ENCODE measurements at places on chromosomes 7 and 10.

DNA sequence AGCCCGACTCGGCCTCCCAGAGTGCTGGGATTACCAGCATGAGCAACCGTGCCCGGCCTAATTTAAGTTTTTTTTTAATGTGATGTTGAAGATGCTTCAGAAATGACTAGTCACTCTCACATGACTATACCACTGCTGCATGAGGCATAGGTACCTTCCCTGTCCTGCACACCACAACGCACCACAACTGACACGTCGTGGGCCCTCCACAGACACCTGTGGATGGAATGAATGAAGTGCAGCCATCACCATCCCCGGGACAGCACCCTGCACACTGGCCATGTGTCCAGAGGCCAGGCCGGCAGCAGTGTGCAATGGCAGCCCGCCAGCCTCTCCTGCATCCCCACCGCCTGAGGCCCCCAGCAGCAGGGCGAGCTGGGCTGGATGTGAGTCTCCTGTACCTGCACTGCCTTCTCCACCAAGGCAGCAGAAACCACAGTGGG lies 55.1 kb downstream of the VOPP1 start:
- DNase-seq, result no peak

DNA sequence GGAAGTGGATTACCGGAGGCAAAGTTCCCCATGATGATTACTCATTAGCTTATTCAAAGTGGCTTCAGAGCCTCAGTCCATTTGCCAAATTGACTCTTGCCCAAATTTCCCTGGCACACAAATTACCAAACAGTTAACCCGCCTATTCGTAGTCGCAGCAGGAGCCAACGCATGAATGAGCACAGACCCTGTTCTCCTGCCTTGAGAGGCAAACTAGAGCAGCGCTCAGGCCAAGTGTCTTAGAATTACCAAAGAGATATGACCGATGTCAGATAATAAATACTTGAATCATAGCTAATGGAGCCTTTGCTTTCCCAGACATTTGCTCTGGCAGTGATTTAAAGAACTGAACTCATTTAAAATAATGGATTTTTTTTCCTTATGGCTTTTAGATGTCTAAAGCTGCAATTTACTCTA lies 64.9 kb downstream of the CTTNBP2 start:
- no peak for DNase-seq

- DNase-seq, result peak; percentile 88
Measured at GRCh38 chr10:12448729-12449391, 99.5 kb downstream of the CAMK1D start.

DNA sequence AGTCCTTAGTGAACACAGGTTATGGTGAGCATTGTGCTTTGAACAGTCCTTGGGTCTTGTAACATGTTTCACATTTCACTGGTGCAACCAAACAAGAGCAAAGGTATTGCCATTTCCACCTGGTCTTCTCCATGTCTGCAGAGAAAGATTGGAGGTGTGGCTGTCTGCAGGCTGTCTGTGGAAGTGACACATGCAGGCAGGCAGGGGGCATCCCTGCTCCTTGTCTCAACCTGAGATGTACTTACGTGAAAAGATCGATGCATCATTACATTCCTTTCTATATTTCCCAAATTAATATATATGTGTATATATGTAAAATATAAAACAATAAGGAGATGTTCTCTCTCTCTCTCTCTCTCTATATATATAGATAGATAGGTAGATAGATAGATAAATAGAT lies 54.3 kb downstream of the LRRC18 start:
- peak; percentile 37 for DNase-seq

DNA sequence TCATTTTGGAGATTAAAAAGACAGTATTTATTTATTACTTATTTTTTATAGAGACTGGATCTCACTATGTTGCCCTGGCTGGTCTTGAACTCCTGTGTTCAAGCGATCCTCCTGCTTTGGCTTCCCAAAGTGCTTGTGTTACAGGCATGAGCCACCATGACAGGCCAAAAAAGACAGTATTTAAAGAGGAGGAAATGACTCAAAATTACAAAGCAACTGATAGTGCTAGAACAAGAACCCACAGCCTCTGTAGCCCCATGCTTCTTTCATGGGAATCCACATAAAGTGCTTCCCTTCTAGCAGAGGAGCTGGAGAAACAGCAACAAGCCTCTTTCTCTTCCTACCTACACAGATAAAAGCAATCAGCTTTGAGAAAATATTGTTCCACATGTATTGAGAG lies 230.7 kb upstream of the PODXL start:
- DNase-seq, result no peak

DNA sequence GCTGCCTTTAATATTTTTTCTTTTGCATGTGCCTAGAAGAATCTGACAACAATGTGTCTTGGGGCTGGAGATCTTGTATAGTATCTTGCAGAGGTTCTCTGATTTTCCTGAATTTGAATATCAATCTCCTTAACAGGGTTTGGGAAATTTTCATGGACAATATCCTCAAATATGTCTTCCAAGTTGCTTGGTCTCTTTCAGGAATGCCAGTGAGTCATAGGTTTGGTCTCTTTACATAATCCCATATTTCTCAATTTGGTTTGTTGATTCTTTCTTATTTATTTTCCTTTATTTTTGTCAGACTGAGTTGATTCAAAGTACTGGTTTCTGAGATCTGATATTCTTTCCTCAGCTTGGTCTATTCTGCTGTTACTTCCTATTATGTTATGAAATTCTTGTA lies 208.7 kb upstream of the GLI3 start:
- DNase-seq, result no peak

DNA sequence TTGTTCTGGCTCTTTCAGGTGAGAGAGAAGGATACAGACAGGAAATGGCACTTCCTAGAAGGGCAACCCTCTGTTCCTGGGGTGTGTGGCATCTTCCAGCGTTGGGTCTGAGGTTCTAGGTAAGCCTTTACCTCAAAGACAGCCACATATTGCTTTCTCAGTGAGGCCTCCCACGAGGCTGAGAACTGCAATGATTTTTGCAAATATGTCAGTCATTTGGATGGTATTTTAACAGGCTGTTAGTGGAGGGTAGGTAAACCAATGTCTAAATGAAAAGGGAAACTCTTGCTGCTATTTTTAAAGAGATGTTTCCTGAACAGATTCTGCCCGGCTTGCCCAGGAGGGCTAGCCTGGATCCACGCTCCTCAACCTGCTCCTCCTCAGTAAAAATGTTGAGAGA lies 240.3 kb upstream of the KLF6 start:
- DNase-seq, result no peak

GRCh38 chr10:132434405-132435005 lies 37.5 kb downstream of the PWWP2B start:
- DNase-seq, result no peak

DNA sequence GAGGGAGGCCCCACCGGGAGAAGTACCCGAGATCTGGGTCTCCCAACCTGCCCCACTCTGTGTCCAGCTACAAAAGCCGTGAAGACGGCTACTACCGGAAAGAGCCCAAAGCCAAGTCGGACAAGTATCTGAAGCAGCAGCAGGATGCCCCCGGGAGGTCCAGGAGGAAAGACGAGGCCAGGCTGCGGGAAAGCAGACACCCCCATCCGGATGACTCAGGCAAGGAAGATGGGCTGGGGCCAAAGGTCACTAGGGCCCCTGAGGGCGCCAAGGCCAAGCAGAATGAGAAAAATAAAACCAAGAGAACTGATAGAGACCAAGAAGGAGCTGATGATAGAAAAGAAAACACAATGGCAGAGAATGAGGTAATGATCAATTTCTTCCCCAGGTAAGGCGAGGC lies 59.1 kb upstream of the PDCD4 start:
- no peak for DNase-seq

DNA sequence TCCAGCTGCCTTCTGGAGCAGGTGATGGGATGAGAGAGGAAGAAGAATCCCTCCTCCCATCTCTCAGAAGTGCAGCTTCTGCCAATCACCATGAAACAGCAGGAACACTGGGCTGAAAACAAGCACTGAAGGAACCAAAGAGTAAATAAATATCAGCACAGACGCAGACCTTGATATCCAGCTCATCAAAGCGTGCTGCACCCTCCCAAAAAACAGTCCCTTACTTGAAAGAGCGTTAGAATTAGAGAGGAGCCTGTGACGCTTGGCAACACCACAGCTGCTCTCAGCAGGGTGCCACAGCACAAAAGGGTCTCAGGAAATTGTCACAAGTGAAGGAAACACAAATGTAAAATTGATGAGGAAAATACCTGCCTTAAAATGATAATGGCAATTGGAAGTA lies 39.5 kb downstream of the KLF6 start:
- no peak for DNase-seq

DNA sequence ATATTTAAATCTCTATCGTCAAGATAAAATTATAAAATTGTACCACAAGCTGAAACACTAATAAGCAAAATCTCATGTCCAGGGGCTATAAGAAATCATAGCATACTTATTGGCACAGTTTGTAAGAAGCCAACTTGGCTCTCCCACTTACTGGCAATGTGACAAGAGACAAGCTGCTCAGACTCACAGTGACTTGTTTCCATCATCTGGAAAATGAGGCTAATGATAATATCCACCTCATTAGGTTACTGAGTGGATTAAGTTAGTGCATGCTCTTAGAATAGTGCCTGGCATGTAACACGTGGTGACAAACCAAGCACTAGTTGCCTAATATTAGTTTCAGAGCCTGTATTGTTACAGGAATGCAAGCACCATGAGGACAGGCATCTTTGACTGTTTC lies 234.4 kb downstream of the GLI3 start:
- no peak for DNase-seq

- DNase-seq, result no peak
Measured at GRCh38 chr10:54880996-54881395, 80.0 kb upstream of the PCDH15 start.

DNA sequence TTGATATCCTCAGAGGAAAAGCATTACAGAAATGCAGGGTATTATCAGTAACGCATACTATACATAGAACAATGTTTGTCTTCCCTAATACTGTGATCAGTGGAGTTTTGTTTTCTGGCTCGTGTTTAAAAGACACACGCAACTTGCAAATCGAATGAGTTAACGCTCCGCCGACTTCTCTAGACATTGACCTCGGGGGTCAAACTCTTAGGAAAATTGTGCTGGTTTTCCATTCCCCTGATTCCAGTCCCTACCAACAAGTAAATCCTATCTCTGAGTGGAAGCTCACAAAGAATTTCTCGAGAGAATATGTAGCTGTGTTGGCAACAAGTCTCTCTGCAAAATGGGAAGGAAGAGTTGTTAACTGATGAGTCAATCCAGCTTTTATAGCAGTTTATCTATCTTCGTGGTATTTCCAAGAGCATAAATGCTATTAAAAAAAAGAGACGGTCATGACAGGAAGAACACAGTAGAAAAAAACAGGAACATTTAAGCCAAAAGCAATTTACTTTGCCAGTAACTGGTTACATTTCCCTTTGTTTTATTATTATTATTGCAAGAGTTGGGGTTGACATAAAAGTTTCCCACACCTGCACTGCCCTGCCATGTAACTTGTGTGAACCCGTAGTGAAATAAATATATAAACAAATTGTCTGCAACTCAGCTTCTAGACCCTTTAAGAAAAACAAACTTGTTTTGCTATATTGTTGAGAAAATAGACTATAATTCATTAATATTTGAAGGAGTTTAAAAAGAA lies 144.4 kb downstream of the ARID5B start:
- DNase-seq, result peak; percentile 66

GRCh38 chr10:25071227-25071626 lies 54.8 kb downstream of the THNSL1 start:
- DNase-seq, result no peak

- no peak for DNase-seq
Measured at GRCh38 chr10:107213861-107214260, 49.4 kb upstream of the SORCS1 start.

GRCh38 chr10:29663718-29664117 lies 28.9 kb upstream of the SVIL start:
- DNase-seq, result no peak

DNA sequence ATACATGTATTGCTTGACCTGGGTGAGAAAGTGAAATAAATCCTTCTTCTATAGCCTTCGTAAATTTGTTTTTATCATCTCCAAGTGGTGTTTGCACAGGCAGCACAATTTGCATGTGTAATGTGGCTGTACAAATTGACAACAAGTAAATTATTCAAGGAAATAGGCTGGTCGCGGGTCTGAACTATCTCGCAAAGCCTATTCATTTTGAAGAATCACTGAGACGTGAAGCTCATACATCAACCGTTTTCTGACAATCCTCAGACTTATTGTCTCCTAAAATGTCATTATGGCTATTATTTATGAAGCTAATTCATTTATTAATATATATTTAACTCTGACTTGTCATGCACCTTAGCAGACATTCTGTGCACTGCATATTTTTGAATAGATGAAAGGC lies 16.2 kb upstream of the FAM204A start:
- DNase-seq, result no peak
